NCI-H2171 treated with DMSO at 0.1 percent for 48 hours (cell line): ENCODE measurements at places on chromosomes 3 and 15.

DNA sequence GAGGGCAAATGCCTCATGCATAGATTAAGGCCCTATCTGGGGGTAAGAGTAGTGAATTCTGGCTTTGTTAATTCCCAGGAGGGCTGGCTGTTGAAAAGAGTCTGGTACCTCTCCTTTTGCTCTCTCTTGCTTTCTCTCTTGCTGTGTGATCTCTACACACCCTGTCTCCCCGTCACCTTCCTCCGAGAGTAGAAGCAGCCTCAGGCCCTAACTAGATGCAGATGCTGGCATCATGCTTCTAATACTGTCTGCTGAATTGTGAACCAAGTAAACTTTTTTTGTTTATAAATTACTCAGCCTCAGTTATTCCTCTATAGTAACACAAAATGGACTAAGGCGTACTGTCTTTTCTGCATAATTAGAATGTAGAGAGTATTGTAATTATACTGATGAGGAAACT lies 908.1 kb downstream of the DIPK2A start:
- DNase-seq, result no peak

GRCh38 chr15:72420576-72420975 lies 22.5 kb downstream of the TMEM202 start:
- no peak for DNase-seq

DNA sequence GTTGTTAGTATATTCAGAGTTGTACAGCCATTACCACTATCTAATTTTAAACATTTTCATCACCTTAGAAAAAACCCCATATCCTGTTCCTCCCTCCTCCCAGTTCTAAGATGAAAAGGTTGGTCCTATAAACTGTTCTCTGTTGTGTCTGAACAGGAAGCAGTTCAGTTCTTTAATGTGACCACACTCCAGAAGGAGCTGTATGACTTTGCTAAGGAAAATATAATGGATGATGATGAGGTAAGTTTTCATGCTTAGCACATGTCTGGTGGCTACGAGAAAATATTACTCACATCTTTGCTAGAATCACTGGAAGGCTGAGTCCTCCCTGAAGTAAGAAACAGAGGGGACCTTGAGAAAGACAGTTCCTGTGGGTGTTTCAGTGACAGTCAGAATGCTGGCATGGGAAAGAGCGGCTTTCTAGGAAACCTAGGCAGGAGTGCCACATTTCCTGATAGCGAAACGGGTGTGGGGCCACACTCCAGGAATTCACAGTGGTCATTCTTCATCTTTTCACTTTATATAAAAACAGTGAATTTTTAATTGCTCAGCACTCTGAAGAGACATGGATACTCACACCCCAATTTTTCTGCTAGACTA lies 20.3 kb downstream of the CRTAP start:
- DNase-seq, result no peak

- DNase-seq, result no peak
Observed at GRCh38 chr3:121491683-121492320, 54.0 kb downstream of the POLQ start.

DNA sequence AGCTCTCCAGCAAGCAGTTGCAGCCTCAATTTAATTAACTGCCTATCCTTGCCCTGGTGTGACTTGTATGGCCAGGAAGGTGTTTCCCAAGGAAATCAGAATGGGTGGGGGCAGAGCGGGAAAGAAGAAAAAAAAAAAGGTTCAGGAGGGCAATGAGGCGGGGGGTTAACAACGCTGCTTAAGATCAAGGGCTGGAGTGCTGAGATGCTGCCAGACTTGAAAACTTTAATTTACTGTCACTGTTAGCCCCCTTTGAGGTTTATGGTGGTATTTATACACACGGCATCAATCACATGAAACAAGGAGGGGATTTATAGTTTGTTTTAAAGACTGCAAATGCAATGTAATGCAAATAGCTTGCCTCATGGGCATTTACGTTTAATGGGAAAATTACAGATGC lies 319.4 kb upstream of the NR2F2 start:
- no peak for DNase-seq
